ENCODE measurements at places on chromosomes 11 and 22.

GRCh38 chr11:45658292-45658991 is 7.0 kb downstream of the CHST1 start:
- no peak for DNase-seq

- no peak for DNase-seq
Observed at GRCh38 chr22:31091106-31091975, 10.2 kb downstream of the SMTN start.

DNA sequence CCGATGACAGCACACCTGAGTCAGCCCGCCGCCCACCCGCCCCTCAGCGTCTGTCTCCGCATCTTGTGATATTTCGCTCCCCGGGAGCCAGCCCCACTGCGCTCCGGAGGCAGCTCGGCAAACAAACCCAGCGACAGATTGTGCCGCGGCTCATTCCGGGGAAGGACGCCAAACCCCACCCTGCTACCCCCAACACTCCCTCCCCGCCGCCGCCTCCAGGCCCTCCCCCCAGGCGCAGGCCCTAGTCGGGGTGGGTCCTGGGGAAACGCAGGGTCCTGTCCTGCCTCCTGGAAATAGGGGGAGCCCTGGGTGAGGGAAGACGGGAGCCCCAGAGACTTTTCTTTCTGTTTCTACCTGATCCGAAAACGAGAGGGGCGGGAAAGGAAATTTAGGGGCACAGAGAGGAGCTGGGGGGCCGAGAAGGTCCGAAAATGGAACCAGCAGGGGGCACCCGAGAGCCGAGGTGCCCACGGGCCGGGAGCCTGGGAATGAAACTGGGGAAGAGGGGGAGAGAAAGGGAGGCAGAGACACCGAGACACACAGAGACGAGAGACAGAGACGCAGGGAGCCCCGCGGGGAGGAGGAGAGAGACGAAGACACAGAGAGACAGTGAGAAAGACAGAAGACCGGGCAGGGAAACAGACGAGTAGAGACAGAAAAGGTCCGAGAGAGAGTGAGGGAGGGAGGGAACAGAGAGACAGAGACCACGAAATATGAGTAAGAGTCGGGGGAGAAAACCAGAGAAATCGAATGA is 1.7 kb upstream of the RTN4RL2 start:
- DNase-seq: no peak

- no peak for DNase-seq
Observed at GRCh38 chr11:64878223-64878493, 263 bp downstream of the EHD1 start.

DNA sequence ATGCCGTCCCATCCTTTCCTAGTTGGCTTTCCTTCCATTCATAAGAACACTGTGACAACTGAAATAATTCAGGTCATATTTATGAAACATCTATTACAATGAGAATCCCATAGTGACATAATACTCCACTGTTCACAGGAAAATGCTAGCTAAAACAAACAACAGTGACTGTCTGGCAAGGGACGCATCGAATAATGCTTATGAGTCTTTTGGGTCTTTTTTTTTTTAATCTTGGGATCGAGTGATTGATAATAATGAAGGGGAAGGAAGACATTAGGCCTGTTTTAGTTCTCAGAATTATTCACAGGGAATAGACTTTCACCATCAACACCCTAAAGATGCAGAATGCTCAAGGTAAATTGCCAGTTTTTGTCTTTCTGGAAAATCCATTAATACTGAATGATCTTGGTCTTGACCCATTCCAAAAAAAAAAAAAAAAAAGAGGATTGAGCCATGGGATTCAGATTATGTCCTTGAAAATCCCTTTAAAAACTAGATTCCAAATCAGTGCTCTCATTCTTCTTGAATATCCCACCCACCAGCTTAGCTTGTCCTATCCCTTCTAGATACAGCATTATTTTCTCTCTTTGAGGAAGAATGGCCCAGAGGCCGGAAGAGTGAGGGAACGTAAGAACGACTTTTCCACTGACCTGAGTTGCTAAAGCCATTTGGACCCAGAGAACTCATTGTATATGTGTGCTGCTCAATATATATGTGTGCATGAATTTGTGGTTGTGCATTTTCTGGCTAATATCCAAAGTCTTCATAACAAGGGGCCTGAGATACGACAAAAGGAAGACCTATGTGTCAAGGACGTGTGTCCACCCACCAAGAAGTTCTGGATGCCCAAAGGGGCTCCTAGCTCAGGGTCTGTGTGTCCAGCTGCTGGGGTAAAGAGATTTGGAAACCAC is 35.2 kb upstream of the CREB3L1 start:
- no peak for DNase-seq

- DNase-seq: no peak
Observed at GRCh38 chr22:21457023-21457787, 10.0 kb upstream of the TMEM191C start.

GRCh38 chr22:47858773-47859306 is 1096.4 kb downstream of the TBC1D22A start:
- no peak for DNase-seq

DNA sequence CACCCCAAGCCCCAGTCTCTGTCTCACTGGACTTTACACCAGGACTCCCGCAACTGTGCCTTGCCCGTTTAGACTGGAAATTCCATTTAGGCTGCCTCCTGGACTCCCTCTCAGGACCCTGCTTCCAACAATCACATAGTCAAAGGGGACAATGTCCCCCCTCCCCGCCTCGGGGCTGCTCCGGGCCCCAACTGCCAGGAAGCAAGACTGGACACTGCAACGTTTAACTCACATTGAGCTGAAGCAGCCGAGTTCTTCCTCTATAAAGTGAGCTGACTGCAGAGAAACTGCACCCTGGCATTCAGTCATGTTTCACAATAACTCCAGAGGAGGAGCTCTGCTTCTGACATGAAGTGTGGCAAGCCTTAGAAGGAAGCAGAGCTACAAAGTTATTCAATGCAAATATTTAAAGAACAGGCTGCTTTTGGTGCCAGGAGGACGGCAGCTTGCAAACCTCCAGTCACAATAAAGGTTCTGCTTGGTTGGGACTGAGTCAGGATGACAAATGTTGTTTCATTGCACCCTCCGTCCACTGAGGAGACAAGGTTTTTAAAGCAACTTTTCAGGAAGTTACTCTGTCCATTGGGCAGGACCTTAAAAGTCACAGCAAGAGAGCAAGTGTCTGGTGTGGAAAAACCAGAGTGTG is 19.9 kb downstream of the PACSIN2 start:
- DNase-seq: peak; percentile 69

DNA sequence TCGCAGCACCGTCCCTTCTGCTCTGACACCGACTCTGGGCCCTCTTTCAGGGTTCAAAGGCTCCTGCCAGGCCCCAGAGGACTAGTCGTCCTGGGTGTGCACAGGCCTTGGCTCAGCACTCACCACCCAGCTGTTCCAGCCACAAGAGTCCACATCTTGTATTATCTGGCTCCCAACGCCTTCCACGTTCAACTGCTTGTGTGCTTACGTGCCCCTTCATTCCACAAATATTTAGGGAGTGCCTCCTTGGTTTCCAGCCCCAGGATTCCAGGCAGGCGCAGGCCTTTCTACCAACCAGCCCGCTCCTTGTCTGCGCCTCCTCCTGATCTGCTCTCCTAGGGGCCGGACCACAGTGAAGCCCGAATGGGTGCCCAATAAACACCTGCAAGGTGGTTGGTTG is 70.9 kb downstream of the SCUBE1 start:
- no peak for DNase-seq

GRCh38 chr11:46375392-46376101 is 5.9 kb upstream of the MDK start:
- no peak for DNase-seq

DNA sequence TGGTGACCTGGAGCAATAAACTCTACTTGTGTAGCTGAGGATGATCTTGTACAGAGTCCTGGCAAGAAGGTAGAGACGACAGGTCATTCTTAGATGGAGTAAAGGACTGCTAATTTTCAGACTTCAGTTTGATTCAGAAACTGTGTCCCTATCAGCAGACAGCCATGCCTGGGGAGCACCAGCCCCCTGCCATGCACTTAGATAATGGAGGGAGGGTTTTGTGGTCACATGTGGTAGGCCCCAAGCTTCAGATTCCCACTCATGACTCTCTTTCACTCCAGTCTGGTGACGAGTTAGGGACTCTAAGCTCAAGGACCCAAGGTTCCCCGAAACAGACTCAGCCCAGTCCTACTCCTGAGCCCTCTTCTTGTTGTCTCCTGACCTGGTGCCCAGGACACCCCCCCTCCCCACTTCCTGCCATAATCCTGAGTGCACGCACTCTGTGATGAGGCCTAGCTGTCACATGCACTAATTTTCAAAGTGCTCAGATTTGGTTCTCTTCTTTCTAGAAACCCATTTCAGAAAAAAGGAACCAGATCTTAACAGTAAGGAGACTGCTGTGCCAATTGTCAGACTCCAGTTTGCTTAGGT is 10.2 kb upstream of the AMPD3 start:
- no peak for DNase-seq

GRCh38 chr11:112115386-112115785 is 28.7 kb downstream of the SDHD start:
- DNase-seq: no peak

- peak; percentile 5 for DNase-seq
Observed at GRCh38 chr11:32852207-32852606, 22.5 kb downstream of the PRRG4 start.

DNA sequence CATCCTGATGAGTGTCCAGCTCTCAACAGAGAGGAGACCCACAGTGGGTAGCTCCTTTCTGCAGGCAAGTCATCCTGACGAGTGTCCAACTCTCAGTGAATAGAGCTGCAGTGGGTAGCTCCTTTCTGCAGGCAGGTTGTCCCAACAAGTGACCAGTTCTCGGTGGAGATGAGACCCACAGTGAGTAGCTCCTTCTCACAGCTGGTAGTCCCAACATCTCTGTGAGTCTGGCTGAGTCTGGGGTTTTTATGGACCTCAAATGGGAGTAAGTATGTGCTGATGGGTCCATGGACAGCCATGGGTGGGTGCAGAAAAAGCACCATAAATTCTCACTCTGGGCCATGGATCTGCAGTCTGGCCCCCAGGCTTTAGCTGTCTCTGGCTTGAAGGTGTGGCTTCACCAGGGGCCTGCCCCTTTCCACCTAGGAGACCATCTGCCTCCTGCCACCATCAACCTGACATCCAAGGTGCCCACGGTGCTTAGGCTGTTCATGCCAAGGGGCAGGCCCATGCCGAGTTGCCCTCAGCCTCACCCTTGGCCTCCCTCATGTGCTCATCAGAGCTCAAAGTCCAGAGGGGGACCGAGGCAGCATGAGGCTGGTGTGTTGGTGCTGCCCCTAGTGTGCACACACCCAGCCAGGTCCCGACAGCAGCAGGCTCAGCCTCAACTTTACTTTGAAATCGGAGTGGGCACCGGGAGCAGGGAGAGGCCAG is 15.3 kb downstream of the NPAT start:
- DNase-seq: no peak

- no peak for DNase-seq
Observed at GRCh38 chr11:48029681-48030290, 49.4 kb downstream of the PTPRJ start.

GRCh38 chr22:50061141-50061823 is 3.2 kb upstream of the TTLL8 start:
- no peak for DNase-seq

GRCh38 chr22:24521791-24522245 is 26.7 kb downstream of the UPB1 start:
- no peak for DNase-seq

DNA sequence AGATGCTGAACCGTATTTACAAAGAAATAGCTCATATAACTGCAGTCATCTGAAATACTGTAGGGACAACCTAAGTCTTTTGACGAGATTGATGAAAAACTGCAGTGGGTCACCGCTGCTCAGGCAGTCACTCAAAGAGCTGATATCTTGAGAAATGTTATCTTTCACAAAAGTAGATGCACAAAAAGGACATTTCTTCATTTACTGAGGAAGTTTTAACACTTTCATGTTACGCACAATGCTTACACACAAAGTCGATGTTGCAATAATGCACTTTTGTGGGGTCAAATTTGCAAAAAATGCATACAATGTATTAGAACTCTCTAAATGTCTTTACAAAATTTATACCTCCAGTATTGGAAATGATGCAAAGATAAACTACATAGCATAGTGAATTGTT is 16.2 kb upstream of the OR10V1 start:
- no peak for DNase-seq

DNA sequence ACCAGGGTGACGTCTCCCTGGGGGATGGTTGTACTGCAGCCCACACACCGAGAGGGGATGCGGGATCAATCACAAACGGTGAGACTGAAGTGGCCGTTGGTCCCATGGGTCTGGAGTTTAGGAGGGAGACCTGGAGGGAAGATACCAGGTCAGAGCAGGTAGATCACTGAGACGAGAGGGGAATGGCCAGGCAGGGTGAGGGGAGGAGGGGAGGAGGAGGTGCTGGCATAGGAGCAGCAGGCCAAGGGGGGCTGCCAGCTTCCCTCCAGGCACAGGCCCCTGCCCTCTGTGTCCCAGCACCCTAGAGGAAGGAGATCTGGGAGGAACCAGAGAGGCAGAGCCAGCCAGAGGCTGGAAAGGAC is 7.0 kb downstream of the MAPK8IP2 start:
- DNase-seq: no peak

GRCh38 chr11:117903505-117904382 is 25.5 kb downstream of the TMPRSS13 start:
- no peak for DNase-seq

- peak; percentile 26 for DNase-seq
Observed at GRCh38 chr22:29912605-29913398, 29.8 kb downstream of the MTMR3 start.

- DNase-seq: no peak
Observed at GRCh38 chr11:33941637-33942160, 49.8 kb upstream of the LMO2 start.

DNA sequence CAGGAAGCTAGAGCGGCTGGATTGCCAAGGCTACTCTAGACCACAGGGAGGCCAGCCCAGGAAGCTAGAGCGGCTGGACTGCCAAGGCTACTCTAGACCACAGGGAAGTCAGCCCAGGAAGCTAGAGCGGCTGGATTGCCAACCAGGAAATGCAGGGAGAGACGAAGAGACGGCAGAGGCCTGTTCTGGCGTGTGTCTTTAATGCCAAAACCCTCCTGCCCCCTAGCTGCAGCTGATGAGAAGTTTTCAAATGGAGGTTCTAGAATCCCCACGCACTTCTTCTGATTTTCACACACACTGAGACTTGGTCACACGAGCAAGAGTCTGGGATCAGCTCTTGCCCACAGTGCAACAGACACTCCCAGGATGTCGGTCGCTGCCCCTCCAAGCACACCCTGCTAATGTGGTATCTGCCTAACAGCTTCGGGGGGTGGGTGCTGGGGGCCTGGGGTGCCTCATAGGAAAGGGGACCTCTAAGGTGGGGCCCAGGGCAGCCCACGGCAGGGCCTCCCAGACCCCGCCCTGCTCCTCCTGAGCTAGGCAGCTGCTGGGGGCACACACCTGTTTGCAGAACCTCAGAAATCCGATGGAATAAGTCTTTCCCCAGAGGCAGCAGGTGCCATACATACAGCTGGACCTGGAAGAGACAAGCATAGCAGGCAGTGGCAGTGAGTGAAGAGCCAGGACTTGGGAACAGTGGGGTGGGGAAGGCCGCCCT is 28.5 kb downstream of the MAFF start:
- no peak for DNase-seq

DNA sequence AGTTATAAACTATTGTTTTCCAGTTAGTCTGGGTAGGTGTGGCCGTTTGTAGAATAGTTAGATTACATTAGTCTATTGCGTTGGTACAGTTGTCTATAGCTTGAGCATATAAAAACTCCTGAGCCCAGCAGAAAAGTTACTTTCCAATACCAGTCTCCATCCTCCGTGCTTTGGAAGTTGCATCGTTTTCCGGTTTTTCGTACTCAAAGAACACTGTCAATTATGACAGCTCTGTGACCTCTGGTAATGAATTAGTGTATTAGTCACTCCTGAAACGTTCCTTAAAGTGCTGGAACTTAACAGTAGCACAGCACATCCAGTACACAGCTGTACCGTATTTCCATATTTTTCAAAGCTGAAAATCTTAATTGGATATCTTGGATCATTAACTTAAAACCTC is 808 bp upstream of the MSANTD2 start:
- DNase-seq: no peak

- DNase-seq: no peak
Observed at GRCh38 chr11:46142561-46142960, 21.3 kb upstream of the PHF21A start.
